ENCODE measurements at places on chromosomes 4 and X.

DNA sequence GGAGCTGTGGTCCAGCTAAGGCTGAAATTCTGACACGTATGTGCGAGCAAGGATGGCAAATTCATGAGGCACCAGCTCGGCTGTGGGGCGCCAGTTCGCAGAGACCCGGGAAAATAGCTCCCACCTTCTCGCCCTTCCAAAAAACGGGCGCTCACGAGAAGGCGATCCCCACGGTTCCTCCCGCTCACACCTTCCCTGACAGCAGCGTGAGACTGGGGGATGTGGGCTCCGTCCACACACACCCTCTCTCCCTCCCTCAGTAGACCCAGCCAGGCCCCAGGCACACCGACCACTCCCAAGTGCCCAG, 584 bp downstream of the GPC3 start:
- DNase-seq = no peak

DNA sequence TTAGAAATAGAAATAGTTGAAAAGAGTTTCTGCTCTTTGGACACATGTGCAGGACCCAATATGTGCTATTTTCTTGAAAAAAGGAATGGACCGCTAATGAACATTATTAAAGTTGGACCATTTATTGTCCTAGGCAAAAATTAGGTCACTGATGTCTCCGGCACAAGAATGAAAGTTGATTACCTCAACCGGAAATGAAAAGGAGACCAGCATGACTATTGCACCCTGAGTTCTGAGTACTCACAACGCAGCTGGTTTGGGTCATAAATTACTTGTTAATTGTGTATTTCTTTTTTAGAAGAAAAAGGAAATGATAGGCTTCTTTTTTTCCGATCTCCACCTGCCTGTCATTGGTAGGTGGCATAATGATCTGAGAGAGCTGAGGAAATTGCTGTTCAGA, 232.7 kb downstream of the ARHGAP24 start:
- DNase-seq = no peak

- DNase-seq = no peak
Measured at GRCh38 chrX:20311505-20311904, 44.8 kb upstream of the RPS6KA3 start.

DNA sequence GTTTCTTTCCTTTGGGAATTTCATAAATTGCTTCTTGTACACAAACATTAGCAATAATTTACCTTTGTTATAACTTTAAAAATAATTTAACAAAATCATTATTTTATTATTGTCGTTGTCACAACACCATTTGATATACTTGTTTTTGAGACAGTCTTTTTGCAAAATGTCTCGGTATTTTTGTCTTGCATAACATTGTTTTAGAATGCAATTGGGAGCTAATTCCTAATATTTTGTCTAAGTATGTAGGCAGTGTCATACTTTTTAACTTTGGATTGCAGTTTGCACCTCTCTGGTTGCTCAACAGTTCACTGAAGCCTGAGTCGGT, 340 bp upstream of the CFAP299 start:
- no peak for DNase-seq

DNA sequence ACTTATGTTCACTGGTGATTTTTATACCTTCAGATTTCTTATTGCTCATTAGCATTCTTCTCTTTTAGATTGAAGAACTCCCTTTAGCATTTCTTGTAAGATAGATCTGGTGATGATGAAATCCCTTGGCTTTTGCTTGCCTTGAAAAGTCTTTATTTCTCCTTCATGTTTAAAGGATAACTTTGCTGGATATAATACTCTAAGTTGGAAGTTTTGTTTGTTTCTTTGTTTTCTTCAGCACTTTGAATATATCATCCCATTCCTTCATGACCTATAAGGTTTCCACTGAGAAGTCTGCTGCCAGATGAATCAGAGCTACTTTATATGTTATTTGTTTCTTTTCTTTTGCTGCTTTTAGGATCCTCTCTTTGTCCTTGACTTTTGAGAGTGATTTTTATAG, 18.5 kb downstream of the CC2D2A start:
- DNase-seq = no peak

- DNase-seq = no peak
Measured at GRCh38 chr4:155539746-155540145, 126.9 kb upstream of the GUCY1A1 start.

- DNase-seq = no peak
Measured at GRCh38 chr4:23768541-23768940, 121.3 kb downstream of the PPARGC1A start.

DNA sequence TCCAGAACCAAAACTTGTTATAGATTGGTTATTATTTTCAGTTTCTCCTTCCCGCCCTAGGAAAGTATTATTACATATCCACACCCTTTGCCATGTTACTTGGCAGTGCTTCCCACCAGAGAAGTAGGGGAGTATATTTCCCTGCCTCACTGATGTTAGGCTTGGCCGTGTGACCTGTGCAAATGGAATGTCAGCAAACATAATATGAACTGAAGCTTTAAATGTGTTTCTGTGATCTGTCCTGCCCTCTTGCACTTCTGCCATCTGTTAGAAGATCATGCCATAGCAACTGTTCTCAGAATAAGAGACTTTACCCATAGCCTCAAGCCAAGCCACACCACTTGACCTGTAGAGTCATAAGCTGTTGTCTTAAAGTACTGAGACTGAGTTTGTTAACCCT, 36.7 kb upstream of the NEUROG2 start:
- DNase-seq = no peak

- no peak for DNase-seq
Measured at GRCh38 chr4:41784191-41784979, 35.9 kb upstream of the PHOX2B start.

DNA sequence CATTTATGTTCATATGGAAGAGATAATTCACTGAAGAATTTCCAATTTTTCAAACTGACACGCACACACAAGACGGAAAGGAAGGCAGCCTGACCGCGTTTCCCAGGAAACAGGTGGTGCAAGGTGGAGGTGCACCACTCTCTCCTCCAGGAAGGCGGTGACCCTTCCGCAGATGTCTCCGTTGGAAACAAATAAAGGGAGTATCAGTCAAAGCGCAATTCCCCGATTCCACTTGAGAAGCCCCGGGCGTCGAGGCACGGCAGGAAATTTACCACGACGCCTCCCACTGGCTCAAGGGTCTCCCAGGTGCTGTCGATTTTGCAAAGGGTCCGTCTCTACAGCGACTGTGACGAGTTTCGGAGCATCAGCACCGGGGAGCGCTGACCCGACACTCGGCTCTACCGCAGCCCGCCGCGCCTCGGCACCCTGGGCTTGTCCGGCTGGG, 770 bp upstream of the TIGD2 start:
- no peak for DNase-seq

GRCh38 chr4:69830560-69831269, 29.2 kb downstream of the SULT1E1 start:
- peak; percentile 54 for DNase-seq

GRCh38 chrX:124501586-124501985, 155.2 kb downstream of the SH2D1A start:
- no peak for DNase-seq

- DNase-seq = no peak
Measured at GRCh38 chrX:124931241-124931640, 388.4 kb upstream of the TEX13C start.
